Fibroblast of pulmonary artery (primary cell): ENCODE measurements at places on chromosomes 5 and 9.

DNA sequence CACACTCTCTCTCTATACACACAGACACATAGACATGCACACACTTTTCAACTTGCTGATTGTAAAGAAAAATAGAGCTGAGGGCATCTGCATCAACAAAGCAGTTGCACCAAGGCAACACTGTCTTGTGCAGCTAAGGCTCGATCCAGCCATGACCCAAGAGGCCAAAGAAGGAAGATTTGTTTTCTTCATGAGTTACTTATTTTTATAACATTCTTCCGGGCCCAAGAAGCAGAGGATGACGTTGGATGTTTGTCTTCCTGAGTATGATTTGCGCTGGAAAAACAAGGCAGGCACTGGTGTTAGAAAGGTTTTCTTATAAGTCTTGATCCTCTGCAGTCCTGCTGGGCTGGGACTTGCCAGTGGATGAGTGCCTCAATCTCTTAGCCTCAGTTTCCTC lies 344.1 kb downstream of the ADAMTS6 start:
- DNase-seq: no peak

- peak; percentile 76 for DNase-seq
Measured at GRCh38 chr9:127835991-127836516, 18.4 kb downstream of the ENG start.

- peak; percentile 60 for DNase-seq
Measured at GRCh38 chr5:127683008-127683407, 20.2 kb upstream of the CCDC192 start.

DNA sequence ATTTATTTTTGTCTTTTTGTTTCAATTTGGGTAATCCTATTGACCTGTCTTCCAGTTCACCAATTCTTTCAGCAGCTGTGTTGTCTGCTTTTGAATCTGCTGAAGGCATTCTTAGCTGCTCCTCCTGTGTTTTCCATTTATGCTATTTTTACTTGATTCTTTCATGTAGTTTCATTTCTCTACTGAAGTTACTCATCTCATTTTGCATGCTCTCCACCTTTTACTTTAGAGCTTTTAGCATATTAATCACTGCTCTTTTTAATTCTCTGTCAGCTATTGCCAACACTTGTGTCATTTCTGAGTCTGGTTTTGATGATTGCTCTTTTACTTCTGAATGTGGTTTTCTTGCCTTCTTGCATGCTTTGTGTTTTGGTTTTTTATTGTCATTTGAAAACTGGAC lies 496.0 kb upstream of the CLINT1 start:
- no peak for DNase-seq

GRCh38 chr9:111852291-111852690 lies 44.3 kb upstream of the UGCG start:
- no peak for DNase-seq

DNA sequence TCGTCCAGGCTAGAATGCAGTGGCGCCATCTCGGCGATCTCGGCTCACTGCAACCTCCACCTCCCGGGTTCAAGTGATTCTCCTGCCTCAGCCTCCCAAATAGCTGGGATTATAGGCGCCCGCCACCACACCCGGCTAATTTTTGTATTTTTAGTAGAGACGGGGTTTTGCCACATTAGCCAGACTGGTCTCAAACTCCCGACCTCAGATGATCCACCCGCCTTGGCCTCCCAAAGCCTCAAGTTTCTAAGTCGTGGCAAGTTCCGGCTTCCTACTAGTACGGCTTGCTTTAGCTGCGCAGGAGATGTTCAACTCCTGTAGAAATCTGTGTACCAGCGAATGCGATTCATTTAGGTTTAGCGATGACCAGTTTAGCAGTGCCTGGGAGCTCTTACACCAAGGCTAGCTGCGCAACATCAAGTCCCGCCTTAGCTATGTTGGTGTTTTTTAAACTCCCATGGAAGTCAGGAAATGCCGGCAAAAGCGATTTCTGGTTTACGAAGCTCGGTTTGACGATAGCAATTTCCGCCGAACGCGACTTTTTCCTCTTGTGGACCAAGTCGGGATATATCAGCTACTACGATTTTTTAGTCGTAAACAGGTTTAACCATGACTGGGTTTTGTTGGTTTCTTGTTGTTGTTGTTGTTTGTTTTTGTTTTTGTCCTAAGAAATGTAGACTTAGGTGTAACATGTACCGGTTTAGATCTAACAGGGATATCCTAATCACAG lies 46.4 kb downstream of the ANXA2R start:
- peak; percentile 93 for DNase-seq

GRCh38 chr5:129724647-129725046 lies 23.2 kb upstream of the MINAR2 start:
- no peak for DNase-seq
